Right lobe of liver (tissue), 6 donors: ENCODE measurements at places on chromosomes 2 and 18.

- no peak for DNase-seq
Measured at GRCh38 chr18:76687304-76687962, 134.9 kb upstream of the ZNF236 start.

GRCh38 chr2:238203973-238204683 lies 633 bp upstream of the ILKAP start:
- no peak for DNase-seq

DNA sequence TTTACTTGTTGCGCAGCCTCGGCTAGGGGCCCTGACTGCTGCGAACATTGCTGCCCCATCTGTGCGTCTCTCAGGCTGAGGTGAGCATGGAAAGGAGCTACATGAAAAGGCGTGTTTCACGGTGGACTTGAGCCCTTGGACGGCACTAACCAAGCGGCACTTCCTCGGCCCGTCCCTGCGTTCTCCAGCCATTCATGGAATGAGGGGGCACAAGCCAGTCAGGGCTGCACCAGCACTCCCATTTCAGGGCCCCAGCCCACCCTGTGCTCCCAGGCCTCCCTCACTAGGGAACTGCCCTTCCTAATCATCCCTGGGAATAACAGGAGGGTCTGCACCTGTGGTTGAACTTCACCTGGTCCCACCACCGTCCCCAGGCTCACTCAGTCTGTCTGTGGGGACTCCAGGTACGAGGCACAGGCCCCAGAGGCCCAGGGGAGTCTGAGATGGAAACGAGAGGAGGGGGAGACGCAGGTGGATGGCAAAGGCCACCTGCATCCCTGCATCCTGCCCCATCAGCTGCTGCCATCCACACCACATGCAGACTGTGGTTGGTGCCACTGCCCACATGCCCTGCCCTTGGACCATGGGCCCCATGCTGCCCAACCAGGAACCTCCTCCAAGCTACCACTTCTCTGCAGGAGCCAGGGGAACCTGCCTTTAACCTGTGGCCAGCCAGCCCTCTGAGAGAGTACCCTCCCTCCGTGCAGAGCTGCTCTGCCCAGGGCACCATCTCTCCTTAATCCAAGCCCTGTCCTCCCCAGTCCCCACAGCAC lies 99.7 kb downstream of the EIPR1 start:
- DNase-seq: no peak

- DNase-seq: no peak
Measured at GRCh38 chr2:168085801-168086361, 161.5 kb downstream of the STK39 start.

- no peak for DNase-seq
Measured at GRCh38 chr2:72678024-72678423, 147.8 kb downstream of the EXOC6B start.

DNA sequence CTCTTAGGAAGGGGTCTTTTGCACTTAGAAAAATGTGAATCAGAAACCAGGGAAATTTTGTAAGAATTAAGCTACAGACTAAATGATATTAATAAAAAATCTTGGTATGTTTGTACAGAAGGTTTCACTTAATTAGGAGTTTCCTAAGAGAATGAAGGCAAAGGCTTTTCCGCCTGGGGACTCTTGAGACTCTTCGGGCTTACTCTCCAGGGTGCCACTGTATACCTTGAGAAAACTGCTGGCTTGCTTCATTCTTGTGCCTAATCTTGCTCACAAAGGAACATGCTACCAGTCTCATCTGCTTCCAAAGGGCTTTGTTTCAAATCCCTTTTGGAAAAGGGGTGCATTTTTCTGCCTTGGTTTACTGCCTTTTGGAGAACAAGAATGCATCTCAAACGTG lies 49.5 kb downstream of the ACTR2 start:
- DNase-seq: no peak

- DNase-seq: no peak
Measured at GRCh38 chr2:196252408-196253115, 81.2 kb upstream of the STK17B start.

GRCh38 chr2:75539955-75540716 lies 20.6 kb downstream of the EVA1A start:
- no peak for DNase-seq

- no peak for DNase-seq
Measured at GRCh38 chr2:128154225-128154624, 63.2 kb downstream of the UGGT1 start.

- no peak for DNase-seq
Measured at GRCh38 chr2:56630286-56630685, 446.5 kb downstream of the CCDC85A start.

GRCh38 chr18:4412286-4412685 lies 42.8 kb downstream of the DLGAP1 start:
- no peak for DNase-seq

GRCh38 chr18:56987236-56987635 lies 159.7 kb upstream of the BOD1L2 start:
- no peak for DNase-seq

DNA sequence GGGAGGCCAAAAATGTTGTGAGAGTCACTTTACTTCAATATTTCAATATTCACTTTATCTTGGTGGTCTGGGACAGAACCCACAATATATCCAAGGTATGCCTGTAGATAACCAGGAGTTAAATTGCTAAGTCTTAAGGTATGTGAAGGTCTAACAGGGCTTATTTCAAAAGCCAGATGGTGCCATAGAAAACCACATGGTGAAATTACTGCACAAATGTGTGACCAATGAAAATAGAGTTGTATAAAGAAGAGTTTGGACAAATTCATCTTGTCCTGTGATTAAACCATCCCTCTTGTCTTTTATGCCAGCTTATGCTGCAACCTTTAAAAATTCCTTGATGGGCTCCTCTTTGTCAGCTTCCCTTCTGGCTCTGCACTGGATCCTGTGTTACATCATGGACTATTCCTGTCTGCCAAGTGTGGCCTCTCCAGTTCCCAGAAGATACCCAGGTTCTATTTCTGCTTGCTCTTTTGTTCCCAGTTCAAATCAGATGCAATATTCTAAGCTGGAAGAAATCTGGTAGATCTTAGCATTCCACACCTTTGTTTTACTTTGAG lies 46.8 kb downstream of the ANTXR1 start:
- DNase-seq: no peak

DNA sequence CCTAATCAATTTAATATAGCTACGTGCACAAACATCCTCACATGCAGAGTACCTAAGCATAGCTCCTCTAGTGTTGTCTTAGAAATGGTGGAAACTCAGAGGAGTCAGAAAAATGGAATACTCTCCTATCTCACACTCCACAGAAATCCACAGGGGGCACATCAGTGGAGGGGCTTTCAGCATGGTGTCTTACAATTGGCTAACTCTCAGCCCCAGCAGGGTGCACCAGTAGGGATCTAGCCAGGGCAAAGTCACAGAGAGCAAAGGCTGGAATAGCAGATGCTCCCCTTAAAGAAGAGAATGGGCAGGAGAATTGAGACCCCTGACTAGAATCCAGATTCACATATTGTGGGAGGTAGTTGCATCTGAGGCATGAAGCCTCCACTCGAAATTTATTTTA lies 135.7 kb downstream of the MAIP1 start:
- DNase-seq: no peak

- DNase-seq: no peak
Measured at GRCh38 chr2:22497789-22498188, 887.2 kb upstream of the KLHL29 start.

GRCh38 chr2:39689876-39690275 lies 24.2 kb downstream of the TMEM178A start:
- DNase-seq: no peak

DNA sequence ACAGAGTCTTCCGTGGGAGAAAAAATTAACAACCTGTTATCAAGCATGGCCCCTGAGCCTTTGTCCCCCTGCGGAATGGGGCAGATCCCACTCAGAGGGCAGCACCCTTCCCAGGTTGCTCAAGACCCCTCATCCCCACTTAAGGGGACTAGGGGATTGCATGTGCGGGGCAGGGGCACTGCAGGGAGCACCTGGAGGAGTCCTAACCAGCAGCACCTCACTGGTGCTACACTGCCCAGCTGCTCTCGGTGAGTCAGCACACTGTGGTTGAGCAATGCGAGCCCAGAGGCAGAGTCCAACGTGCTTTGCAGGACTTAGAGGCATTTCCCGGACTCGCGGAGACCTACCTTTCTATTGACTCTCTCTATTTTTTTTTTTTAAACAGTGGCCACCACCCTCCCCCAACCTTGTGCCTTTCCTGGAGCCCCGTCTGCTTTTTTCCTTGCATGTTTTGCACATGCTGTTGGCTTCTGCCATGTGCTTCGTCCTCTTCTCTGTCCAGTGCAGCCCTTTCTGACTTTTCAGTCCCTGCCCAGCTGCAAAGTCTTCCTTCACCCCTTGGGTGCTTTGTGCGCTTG lies 74.0 kb downstream of the IL1R2 start:
- DNase-seq: no peak

DNA sequence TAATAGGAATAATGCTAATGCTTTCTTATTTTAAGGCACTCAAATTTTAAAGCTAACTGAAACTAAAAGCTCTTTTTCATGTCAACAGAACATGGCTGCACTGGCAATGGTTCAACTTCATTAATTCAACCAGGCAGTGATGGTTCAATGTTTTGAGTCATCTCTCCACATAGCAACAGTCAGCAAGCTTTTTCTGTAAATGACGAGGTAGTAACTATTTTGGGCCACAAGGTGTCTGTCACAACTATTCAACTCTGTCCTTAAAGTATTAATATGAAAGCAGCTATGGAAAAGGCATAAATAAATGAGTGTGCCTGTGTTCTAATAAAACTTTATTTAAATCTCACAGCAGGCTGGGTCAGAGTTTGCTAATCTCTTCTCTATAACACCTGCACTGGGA lies 1425.6 kb upstream of the PIK3C3 start:
- DNase-seq: no peak

DNA sequence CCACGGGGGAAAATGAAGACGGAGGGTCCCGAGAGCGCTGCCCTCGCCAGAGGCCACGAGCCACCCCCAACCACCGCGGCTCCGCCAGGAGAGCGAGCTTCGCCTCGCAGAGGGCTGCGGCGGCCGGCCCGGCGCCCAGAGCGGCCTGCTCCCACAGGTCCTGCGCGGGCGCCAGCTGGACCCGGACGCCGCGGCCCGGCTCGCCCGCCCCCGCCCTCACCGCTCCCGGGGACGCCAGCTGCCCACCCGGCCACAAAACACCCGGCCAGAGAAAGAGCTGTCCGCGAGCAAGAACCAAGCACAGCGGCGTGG lies 709 bp downstream of the PTPN2 start:
- DNase-seq: no peak

GRCh38 chr2:236583621-236584203 lies 14.1 kb downstream of the ACKR3 start:
- no peak for DNase-seq

DNA sequence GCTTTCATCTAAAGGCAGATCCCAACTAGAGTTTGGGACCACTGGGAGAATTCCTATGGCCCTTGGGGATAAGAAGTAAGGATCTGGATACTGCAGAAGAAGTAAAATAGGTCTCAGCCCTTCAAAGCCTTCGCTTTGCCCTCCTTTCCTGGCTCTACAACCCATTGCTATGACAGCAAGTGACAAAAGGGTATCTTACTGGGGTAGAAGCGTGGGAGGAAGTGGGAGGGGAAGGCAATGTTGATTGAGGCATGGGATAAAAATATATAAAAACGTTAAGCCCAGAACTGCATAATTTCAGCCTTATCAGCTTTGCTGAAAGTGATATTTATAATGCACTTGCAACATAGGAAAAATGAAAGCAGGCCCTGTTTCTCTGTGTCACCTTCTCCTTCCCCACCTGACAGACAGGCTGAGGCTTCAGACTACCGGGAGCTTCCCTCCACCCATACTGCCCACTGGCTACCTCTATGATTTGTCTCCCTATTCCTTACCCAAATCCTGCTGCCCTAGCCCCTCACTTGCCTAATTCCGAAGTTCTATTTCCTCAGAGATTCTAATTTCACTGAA lies 14.9 kb upstream of the SOS1 start:
- no peak for DNase-seq

GRCh38 chr18:72848503-72849237 lies 19.1 kb downstream of the NETO1 start:
- no peak for DNase-seq
